ENCODE measurements at places on chromosomes 6 and 20.

DNA sequence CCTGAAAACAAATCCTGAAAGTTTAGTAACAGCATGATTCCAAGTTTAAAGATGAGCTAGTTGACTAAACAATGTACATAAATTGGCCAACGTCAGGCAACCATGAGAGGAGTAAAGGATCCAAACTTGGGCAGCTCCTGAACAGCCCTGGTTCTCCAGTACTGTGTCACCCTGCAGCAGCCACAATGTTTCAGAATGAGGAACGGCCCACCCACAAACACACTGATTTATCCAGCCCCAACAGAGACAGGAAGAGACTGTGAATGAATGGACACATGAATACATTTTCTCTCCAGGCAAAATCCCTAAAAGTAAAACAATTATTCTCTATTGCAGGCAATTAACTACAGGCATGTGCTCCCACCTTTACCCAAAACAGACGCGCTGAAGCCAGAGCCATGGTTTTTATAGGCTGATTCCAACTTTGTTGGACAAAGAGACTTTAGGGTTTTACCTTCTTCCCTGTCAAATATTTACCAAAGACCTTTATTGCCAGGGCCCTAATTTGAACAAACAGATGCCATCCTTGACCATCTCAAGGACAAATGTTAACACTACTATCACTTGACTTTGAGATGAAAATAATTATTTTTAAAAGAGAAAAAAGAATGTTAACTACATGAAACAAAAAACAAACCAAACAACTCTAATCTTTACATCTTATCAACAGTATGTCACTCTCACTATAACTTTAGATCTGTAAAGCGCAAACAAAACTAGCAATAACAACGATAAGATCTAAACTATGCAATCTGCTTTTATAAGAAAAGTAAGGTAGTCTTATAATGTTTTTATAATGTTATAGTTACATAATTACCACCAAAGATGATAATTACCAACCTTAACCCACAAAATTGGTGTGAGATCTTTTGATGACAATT, 22.9 kb downstream of the CNKSR3 start:
- no peak for DNase-seq

DNA sequence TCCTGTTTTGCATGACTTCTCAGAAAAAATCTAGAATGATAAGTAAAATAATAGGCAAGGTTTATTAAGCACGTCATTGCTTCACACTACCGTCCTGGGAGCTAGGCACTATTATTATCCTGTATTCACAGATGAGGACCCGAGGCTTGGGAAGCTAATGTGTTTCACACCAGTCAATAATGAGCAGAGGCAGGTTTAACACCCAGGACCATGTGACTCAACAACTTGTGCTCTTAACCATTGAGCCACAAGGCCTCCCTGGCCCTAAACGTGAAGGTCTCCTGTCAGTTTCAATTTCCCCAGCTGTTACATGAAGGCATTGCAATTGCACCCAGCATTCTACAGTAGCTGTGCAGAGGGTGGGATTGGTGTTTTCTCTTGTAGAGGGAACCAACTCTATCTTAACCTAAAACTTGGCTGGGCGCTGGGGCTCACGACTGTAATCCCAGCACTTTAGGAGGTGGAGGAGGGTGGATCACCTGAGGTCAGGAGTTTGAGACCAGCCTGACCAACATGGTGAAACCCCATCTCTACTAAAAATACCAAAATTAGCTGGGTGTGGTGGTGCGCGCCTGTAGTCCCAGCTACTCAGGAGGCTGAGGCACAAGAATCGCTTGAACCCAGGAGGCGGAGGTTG, 191.2 kb downstream of the BCAS1 start:
- no peak for DNase-seq

- no peak for DNase-seq
These were observed 80.1 kb upstream of the MLIP start for GRCh38 chr6:54031169-54031568.

GRCh38 chr6:141316236-141316635, 816.5 kb upstream of the GJE1 start:
- DNase-seq = no peak

- no peak for DNase-seq
These were observed 269.9 kb downstream of the TBC1D32 start for GRCh38 chr6:121064345-121064744.

DNA sequence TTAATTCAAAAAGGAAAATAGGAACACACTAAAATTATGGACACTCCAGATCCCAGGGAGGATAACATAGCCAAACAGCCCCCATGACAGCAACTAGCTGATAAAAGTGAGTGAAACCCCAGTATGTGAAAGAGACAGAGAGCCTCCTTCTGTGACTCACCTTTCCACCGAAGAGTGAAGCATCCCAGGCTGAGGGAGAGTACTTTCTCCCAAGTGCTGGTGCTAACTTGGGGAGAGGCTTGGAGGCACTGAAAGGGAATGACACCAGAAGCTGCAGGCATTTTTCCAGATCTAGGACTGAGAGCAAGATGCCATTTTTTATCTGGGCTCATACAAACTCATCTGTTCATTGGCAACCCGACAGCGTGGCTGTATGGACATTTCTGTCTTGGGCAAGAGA, 339.8 kb downstream of the HTR1B start:
- DNase-seq = no peak

DNA sequence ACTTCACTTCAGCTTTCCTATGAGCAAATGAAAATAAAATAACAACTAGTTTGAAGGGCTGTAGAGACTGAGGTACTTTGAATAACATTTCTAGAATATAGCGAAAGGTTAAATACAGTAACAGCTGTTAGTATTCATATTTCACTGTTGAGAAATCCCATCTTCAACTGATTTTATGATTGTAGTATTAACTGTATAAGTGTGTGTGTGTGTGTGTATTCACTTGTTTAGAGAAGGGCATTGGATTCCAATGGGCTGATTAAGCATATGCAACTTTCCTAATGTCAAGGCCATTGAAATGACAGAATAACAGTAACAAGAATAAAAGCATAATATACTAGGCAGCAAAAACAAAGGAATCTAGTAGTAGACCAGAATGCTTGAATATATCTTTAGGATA, 957.5 kb upstream of the EPHA7 start:
- DNase-seq = no peak

GRCh38 chr6:4133941-4134838, 1.2 kb downstream of the ECI2 start:
- no peak for DNase-seq

DNA sequence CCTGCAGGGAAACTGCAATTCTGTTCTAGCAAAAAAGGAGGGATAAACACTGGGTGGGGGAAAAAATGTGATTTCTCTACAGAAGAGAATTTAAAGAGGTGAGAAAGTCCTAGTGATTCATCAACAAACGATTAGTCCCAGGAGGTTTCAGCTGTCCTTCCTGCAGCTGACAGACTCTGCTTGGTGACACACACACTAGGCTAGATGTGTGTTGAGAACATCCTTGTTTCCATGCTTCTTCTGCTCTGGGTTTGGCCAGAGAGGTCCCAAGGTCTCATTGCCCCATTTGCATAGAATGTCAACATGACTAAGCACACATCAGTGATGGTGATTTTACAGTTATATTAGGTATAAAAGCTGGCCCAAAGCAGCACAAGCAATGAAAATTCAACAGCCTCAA, 258.3 kb downstream of the NFATC2 start:
- DNase-seq = no peak

DNA sequence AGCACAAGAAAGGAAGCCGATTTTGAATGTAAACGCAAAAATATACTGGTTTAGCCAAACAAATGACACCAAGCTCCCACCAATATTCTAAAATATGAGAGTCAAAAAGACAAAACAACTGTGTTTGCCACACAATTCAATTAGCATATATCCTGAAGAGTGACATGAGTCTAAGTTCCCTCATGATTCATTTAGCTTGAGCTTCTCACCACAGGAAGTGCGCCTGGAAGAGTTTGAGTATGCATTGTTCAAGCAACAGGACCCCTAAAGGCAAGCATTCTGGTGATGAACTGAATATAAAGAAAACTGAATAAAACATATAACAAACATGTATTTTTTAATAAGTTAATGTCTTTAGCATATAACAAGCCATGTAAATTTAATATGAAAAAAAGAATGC, 115.2 kb upstream of the RUNX2 start:
- no peak for DNase-seq

DNA sequence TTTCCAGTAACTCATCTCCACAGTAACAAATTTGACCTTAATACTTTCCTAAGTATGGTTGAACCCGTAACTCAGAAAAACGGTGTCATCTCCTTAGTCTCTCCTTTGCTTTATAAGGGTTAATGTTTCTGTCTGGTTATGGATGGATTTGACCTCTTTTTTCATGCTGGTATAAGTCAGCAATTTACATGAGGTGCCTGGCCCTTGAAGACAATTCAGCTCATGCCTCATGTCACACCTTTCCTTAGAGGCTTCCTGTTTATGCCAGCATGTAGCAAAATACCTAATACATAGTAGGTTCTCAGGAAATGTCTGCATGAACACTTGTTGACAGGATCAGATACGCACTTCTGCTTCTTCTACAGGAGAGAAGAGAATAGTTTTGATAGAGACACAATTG, 37.7 kb upstream of the C20orf144 start:
- no peak for DNase-seq

DNA sequence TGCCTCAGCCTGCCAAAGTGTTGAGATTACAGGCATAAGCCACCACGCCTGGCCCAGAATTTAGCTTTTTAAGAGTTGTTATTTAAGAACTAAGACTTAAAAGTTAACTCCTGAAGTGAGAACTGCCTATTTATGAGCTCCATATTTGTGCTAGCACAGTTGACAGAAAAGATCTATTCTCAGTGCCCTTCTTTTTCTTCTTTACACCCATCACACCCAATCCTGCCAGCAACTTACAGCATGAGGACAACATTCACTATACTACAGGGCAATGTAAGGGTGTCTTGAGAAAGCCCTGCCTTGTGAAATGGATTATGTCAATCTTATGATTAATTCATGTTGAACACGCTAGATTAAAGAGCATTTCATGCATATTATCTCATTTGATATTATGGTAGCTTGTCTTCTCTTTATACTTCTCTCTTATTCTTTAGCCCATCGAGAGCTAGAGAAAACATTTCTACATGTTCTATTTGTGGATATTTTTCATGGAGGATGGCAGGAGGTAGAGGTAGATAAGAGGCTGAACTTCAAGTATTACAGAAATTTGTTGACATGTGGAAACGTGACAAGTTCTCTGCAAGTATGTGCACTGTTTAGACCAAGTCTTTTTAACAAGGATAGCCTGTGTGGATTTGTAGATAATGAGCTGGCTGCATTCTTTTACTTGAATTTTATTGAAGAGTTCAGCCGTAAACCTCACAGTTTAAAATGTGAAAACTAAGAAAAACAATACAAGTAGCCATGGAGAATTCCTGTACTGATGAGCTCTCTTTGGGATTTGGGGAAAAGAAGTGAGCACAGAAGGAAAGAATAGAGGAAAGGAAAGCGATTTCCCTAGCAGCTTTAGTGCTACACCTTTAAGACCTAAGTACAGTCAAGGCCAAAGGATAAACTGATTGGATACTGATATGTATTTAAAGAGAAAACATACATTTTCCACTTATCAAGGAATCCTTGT, 212.2 kb downstream of the ARHGAP18 start:
- DNase-seq = no peak

GRCh38 chr6:2763345-2763841, 1.8 kb upstream of the WRNIP1 start:
- DNase-seq = no peak

GRCh38 chr6:150940941-150941340, 75.4 kb downstream of the MTHFD1L start:
- DNase-seq = no peak

- DNase-seq = no peak
These were observed 339.6 kb downstream of the ARHGAP18 start for GRCh38 chr6:129370268-129370916.

DNA sequence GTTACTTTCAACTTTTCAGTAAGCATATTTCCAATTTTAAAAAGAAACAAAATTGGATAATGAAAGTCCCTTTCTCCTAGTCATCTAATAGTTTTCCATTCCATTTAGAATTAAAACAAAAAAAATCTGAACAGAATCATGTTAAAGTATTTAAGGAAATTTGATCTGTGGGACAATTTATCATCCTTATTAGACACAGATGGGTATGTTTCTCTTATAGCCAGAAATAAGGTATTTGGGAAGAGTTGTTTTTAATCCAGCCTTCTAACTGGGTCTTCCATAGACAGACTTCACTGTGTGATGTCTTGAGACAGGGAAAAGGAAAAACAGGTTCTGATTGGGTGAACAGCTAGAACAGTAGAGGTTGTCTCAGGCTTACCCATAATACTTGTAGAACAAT, 39.5 kb upstream of the STXBP5 start:
- DNase-seq = no peak

GRCh38 chr6:5403076-5403475, 141.8 kb downstream of the FARS2 start:
- no peak for DNase-seq

- DNase-seq = no peak
These were observed 6.4 kb downstream of the SCAND1 start for GRCh38 chr20:35947907-35948306.

GRCh38 chr20:55649254-55649653, 356.1 kb downstream of the CBLN4 start:
- no peak for DNase-seq

GRCh38 chr6:109009962-109010704, 84.5 kb downstream of the SESN1 start:
- DNase-seq = no peak

DNA sequence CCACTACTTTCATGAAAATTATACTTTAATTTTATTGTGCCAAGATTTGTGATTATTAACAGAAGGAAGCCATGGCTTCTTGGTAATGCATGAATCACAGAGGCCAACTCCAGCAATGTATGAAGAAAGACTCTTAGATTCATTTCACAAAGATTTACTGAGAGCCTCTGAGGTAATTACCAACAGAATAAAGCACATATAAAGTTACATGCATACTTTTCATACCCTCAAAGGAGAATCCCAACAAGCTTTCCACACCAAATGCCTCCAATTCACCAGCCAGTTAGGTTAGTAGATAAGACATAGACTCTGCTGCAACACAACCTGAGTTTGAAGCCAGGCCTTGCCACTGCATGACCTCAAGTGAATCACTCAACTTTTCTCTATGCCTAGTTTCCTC, 41.9 kb downstream of the HBS1L start:
- DNase-seq = no peak

- no peak for DNase-seq
These were observed 34.9 kb upstream of the RALGAPA2 start for GRCh38 chr20:20747298-20747697.

DNA sequence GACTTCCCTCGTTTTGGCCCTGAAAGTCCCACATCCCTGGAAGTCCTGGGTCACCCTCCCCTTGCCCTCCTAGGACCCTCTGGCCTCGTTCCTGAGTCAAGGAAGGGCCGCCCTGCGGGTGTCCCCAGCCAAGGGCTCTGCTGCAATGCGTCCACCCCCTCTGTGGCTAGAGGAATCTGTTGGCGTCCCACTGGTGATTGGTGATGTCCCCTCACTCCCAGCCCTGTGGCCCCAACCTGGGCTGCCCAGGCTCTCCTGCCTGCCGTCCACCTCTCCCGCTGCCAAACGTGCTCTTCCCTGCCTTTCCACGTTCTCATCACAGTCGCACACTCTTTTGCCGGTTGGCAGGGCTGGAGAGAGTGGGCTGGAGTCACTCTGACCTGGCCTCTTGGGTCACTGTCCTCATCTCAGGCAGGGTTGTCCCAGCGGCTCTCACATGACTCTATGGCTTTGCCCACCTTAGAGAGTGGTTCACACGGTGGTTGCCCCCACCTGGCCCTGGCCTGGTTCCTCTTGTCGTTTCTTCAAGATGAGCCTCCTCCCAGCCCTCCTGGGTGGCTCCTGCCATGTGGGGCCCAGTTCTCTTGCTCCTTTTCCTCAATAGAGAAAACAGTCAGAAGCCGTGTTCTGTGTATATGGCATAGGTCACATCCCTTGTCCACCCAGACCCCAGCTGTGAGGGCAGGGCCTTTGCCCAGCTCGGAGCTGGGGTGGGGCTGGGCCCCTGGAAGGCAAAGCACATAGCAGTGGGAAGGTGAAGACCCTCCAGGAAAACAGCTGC, 100.9 kb downstream of the TMEM242 start:
- DNase-seq = no peak

Data from cortex of kidney (tissue), 1 donor.